ENCODE measurements at places on chromosomes 2 and 18.

DNA sequence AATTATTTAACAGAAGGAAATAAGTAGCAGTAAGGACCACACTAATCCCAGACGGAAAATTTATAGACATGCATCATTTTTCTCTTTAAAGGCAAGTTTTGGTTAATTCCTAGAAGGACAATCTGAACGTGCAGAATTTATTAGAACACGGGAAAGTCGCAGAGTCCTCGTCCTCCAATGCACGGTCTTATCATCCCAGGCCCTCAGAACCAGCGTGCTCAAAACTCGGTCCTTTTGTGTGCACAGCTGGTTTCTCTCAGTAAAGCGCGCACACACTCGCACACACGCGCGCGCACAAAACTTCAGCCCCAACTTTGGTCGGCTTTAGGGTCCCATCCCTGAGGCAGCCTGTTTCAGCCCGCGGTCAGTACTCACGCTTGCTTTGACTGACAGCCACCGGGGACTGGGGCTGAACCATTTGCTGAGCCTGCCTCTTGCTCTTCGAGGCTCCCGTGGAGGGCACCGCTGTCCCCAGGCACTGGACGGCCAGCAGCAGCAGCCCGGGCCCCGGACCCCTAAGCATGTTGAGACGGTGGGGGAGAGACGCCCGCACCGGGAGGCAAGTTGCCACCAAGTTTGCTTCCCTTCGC is 493 bp downstream of the FN1 start:
- DNase-seq, result no peak

DNA sequence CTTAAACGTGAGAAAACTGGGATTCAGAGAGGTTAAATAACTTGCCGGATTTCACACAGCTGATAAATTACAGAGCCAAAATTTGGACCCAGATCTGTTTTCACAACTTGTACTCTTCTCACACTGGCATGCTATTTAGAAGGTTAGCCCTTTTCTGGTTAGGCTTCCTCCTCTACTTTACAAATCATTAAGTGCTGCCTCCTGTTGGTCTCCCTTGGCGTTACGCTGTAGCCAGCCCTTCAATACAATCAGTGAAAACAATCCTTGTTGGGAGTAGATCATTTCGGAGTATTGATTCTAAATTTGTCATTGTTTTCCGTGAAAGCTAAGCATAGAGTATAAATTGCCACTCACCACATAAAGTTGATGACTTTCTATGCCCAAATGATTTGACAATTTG is 153.5 kb downstream of the ARHGAP15 start:
- DNase-seq, result peak; percentile 26

DNA sequence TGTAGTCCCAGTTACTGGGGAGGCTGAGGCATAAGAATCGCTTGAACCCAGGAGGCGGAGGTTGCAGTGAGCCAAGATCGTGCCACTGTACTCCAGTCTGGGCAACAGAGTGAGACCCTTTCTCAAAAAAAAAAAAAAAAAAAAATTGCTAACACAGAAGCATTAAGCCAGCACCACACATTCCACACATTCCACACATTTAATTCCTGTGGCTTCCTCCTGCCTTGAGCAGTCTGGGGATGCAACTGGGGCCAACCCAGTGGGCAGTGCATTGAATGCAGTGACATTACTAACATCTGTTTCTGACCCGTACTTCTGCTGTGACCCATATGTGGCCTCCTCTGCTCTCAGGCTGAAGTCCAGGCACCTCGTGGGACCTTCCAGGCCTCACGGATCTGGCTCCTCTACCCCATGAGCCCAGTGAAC is 107.0 kb downstream of the BCL2L11 start:
- no peak for DNase-seq

GRCh38 chr2:158464426-158465281 is 7.9 kb downstream of the PKP4 start:
- no peak for DNase-seq

DNA sequence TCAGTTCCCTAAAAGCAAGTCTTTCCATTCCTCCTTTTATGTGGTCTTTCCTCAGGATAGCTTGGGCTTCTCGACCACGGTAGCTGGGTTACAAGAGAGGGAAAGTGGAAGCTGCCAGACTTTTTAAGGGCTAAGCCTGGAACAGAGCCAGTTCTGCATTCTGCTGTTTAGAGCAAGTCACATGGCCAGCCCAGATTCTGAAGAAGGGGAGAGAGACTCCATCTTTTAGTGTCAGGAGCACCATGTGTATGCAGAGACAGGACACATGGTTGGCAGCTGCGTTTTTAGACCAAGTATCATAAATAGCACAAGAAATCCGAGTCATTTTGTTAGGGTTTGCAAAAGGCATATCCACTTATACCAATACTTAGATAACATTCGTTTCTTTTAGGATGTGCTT is 4.7 kb downstream of the HMSD start:
- no peak for DNase-seq

GRCh38 chr18:40163254-40163653 is 1791.8 kb upstream of the PIK3C3 start:
- DNase-seq, result no peak

- DNase-seq, result no peak
Observed at GRCh38 chr2:196130039-196130825, 41.1 kb downstream of the STK17B start.

DNA sequence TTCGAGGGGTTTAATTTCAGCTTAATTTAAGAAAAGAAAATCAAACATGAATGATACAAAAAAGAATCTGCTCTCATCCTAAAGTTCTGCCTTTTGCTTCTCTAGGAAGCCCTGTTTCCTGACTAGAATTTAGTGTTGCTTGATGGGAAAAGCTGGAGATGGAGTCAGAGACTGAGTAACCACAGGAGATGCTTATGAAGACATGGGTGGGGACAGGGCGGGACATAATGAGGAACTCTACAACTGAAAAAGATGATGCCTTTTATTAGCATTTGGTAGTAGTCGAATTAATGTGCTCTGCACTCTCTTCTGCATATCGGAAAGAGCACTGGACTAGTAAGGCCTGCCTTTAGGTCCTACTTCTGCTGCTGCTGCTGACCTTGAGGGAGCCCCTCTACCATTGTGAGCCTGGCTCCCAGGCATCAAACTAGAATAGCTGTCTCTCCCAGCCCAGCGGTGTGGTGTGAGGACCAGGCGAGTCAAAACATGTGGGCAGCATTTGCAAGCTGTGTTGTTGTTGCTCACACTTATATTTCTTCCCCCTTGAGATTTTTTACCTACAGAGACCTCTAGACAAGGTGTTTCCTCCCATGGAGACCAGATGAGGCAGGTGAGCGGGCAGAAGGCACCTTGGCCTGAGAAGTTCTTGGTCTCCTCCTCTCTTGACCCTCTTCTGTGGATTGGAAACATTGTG is 61.5 kb downstream of the INPP4A start:
- DNase-seq, result no peak

- DNase-seq, result no peak
Observed at GRCh38 chr2:40150266-40150665, 301.6 kb downstream of the SLC8A1 start.

- no peak for DNase-seq
Observed at GRCh38 chr2:101745711-101746694, 48.5 kb downstream of the MAP4K4 start.

DNA sequence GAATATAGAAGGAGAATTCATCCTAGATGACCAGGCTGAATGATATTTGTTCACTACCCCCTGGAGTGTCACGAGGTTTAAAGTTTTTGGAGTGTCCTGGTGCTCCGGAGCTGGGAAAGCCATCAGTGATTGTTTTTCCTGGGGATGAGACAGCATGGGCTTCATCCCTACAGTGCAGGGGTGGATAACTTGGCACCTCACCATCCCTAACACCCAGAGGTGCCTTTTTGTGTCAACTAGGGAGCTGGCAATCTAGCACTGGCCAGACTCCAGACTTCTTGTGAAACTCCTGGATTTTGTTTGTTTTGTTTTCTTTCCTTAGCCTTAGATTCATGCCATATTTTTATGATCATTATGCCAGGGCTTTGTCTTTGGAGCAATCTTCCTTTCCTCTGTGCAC is 164.8 kb downstream of the PRKCE start:
- no peak for DNase-seq

DNA sequence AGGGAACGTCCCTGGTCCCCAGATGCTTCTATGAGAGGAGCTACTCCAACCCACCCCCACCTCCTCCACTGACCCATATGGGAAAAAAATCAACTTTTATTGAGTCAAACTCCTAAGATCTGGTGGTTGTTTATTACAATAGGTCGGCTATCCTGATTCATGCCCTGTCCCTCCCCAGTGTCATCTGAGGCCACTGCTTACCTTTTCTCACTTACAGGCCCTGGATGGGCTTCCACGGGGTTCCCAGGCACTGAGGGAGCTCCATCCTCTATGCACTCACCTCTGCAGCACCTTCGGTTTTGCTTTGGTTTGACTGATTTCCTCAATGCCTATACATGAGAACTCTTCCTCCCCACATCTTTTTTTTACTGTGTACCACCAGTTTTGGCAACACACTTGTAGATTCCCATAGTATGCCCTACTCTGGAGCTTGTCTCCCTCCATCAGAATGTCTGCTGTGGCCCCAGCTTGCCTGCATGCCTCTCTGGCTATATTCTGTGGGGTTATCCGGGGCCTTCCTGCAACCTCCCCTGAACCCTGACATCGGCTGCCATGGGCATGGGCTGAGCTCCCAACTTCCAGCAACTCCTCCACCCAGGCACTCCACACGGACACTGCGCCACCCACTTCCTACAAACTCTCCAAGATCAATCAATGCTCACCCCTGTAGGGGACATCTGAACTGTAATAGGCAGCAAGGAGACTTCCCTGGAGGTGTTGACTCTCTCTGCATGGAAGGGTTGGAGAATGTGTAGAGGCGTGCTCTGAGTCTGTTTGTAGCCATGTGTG is 236.1 kb downstream of the VAPA start:
- DNase-seq, result no peak

DNA sequence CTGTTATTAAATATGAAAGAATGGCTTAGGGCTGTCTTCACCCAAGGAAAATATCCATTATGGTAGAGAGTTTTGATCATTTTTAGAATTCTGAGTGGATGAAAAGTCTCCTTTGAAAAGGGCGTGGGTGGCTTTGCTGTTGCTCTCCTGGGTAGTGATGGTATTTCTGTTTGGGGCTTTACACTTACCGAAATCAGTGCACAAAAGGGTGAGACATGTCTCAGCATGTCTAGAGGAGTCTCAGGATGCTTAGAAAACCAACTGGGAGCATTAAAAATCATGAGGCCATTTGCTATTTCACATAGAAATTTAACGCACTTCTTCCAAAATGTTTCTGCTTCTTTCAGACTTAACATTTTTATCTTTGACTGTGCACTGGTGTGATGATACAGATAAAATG is 49.6 kb downstream of the ZCCHC2 start:
- DNase-seq, result no peak

- DNase-seq, result no peak
Observed at GRCh38 chr18:27922780-27923179, 254.2 kb downstream of the CDH2 start.

DNA sequence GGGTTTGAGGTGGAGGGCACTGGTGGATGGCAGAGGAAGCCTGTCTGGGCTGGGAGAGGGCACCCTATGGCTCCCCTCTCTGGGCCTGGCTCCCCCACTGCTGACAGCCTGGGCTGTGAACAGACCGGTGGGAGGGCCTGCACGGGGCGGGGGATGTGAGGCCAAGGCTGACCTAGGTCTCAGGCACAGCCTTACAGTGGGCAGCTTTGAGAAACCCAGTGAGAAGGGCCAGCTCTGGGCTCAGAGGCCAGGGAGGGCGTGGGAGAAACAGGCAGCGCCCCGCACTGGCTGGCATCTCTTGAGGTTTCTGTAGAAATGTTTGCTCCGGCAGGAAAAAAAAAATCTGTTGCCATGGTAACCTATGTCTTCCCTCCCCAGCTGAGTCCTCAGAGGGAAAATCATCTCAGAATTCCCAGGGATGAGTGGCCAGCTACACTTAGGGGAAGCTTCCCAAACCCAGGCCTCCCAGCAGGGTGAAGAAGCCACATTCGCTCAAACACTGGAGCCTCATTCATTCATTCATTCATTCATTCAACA is 71.7 kb upstream of the TAF1B start:
- no peak for DNase-seq

DNA sequence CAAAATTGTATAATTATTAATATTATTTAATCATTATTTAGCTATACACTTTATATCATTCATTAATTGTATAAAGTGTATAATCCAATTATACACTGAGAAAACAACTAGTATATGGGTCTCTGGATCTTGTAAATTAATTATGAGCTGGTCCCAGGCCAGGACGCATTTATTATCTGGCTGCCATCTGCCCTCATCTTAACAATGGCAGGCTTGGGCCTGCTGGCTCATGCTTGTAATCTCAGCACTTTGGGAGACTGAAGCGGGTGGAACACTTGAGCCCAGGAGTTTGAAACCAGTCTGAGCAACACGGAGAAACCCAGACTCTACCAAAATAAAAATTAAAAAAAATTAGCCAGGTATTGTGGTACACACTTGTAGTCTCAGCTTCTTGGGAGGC is 502.2 kb upstream of the NRXN1 start:
- no peak for DNase-seq

DNA sequence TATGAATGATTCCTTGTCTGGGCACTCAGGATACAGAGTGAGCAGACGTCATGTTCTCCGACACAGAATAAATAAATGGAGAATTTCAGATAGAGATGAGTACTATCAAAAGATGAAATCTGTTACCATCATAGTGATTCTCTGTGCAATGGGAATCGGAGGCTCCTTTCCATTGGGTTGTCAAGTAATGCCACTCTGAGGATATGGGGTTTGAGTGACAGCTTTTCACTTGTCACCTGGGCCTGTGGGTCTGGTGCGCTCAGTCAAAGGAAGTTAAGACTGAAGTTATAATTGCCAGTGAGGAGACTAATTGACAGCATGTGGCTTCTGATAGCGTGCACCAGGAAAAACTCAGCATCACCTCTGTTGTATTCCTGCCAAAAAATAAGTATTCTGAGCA is 387.2 kb downstream of the SOX11 start:
- no peak for DNase-seq

GRCh38 chr2:219500135-219500534 is 1.4 kb downstream of the GMPPA start:
- DNase-seq, result no peak

DNA sequence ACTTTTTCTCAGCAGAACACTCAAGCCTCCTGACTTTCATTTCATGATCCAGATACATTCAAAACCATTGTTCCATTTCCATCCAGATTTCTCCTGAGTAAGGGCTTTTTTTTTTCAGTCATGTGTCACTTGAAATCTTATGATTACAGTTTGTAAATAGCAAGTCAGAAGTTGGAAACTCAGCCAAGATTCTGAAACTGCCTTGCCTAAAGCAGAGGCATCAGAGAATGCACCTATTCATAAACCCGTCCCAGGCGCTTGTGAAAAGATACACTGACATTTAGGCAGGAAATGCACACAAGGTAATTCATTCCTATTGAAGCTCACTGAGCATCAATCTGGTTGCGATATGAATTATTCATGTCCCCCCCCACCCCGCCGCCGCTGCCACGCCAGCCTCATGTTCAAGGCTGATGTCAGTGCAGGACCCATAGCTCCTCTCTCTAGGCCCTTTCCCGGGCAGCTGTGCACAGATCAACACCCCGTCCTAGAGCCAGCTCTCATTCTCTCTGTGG is 30.4 kb upstream of the MGAT4A start:
- DNase-seq, result peak; percentile 50

- no peak for DNase-seq
Observed at GRCh38 chr2:32652555-32653209, 24.8 kb downstream of the TTC27 start.

Data from stimulated activated CD4-positive, alpha-beta T cell treated with anti-CD3 and anti-CD28 coated beads, Interleukin-2, amount 100 ng/mL, for 48 hours (primary cell).